HCEC 1CT (cell line): ENCODE measurements at places on chromosomes 12 and 14.
A peak's percentile ranks its signal among the peaks of the same experiment; 100 is the strongest.

GRCh38 chr14:100580316-100581227 lies 6.6 kb downstream of the BEGAIN start:
- DNase-seq: no peak

- DNase-seq: peak; percentile 33
Observed at GRCh38 chr12:109719123-109720022, 5.7 kb downstream of the FAM222A start.

DNA sequence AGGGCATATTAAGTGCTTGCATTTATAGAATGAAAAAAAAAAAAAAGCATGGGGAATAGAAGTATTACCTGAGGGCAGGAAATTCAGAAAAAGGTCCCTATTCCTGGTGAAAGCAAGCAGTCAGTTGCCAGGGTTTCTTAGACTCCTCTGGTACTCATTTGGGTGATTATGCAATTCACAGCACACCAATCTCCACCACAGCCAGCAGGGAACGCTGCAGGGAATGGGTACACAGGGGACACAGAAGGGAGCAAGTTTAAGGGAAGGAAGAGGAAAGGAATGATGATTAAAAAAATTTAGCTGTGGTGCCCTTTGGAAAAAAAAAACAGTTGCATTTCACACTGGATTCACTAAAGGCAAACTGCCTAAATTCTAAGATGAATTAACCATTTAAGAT lies 14.2 kb downstream of the BLTP3B start:
- peak; percentile 80 for DNase-seq

DNA sequence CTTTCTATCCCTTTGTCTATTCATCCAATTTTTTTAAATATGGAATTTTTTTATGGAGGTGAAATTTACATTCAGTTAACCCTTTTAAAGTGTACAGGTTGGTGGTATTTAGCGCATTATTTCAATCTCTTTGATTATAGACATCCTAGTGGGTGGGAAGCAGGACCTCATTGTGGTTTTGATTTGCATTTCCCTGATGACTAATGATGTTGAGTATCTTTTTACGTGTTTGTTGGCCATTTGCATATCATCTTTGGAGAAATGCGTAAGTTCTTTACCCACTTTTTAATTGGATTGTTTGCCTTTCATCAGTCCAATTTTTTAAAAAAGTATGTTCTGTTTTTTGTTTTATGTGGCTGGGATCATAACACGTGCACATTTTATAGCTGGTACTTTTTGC lies 20.8 kb downstream of the PAPLN start:
- DNase-seq: no peak

- no peak for DNase-seq
Observed at GRCh38 chr12:51838036-51838435, 10.5 kb downstream of the FIGNL2 start.

GRCh38 chr14:72444701-72445100 lies 449.2 kb downstream of the DPF3 start:
- DNase-seq: no peak

DNA sequence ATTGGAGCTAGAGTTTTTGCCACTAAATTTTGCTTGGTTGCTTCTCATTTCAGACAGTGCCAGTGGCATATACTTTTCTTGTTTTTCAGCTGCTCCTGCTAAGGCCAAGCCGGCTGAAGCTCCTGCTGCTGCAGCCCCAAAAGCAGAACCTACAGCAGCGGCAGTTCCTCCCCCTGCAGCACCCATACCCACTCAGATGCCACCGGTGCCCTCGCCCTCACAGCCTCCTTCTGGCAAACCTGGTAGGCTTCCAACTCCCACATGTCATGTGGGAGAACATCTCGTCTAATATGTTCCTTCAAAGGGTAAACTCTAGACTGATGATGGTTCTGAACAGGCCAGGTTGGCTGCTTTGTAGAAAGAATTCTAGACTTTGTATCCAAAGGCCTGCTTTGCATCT lies 11.0 kb downstream of the DLST start:
- no peak for DNase-seq

DNA sequence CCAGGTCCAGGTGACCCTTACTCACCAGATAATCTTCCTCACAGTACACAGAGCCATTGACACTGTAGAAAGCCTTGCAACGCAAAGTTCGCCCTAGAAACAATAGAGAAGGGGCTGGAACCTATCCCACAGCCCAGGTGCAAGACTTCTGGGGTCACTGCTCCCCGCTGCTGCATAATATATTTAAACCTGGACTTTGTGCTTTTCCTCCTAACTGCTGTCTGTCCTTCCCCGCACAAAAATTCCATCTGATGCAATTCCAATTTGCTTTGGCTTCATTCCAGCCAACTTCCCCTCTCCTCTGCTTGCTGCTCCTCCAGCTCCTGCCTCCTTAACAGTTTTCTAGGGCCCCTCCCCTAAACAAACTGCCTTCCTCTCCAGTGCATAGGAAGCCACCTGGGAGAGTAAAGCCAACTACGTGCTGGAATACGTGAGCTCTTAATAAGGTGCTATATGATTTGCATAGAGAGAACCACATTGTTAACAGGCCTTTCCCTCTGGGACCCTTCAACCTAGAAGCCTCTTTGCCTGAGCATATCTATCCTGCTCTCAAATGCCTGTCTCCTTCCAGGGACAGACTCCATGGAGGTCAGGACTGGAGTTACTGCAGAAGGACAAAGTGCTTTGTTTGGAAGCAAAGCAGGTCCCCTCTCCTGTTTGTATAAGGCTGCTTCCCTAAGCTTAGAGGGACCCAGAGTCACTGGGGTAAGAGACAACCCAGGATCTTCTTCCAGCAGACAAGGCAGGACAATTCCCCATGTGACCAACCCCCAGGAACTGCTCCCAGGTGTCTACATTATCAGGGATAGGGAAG lies 5.5 kb downstream of the AJUBA start:
- DNase-seq: peak; percentile 35

GRCh38 chr14:95515080-95515489 lies 1.4 kb downstream of the SYNE3 start:
- DNase-seq: no peak

GRCh38 chr12:71214511-71215285 lies 56.9 kb upstream of the TSPAN8 start:
- no peak for DNase-seq

- DNase-seq: no peak
Observed at GRCh38 chr14:72023128-72024042, 91.2 kb downstream of the RGS6 start.

GRCh38 chr14:101716077-101716950 lies 45.2 kb upstream of the PPP2R5C start:
- DNase-seq: no peak

DNA sequence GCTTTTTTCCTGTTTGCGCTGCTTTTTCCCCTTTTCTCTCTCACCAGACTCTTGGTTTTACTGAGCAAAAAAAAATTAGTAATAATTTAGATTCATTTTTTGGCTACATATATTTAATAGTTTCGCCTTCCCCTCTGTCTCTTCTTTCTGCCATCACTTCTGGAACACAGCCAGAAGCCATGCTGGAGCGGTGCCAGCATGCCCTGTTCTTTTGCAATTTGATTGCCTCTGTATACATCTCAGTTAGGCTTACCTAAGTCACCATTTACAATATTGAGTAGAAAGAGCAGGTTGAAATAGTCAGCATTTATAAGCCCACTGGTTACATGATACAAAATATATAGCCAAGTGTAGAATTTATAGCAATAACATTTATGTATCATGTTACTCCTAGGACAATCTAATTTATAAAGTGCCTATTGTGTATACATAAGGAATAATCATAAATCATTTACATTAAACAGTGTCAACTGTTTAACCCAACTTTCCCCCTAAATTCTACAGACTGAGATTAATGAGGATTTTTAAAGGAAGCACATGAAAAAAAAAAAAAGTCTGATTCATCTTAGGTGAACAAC lies 413.8 kb upstream of the SOX5 start:
- no peak for DNase-seq

DNA sequence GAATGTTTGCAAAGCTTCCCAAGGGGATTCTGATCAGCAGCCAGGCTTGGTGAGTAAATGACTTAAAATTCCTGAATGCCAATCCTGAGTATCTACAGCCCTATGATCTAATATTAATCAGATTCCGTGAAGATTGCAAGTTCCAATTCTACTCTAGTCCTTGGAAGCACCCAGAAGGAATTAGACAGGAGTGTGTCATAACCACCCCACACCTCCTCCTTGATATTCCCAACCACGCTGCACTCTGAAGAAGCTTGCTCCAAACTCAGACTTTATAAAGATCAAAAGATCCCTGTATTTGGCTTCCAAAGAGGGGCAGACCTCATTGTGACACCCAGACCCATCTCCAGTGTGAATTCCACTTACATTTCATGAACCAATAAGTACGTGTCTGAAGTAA lies 306.0 kb downstream of the BCL11B start:
- no peak for DNase-seq

GRCh38 chr12:80710727-80711449 lies 3.5 kb downstream of the MYF6 start:
- DNase-seq: no peak

GRCh38 chr12:74490390-74491064 lies 47.1 kb upstream of the ATXN7L3B start:
- no peak for DNase-seq

DNA sequence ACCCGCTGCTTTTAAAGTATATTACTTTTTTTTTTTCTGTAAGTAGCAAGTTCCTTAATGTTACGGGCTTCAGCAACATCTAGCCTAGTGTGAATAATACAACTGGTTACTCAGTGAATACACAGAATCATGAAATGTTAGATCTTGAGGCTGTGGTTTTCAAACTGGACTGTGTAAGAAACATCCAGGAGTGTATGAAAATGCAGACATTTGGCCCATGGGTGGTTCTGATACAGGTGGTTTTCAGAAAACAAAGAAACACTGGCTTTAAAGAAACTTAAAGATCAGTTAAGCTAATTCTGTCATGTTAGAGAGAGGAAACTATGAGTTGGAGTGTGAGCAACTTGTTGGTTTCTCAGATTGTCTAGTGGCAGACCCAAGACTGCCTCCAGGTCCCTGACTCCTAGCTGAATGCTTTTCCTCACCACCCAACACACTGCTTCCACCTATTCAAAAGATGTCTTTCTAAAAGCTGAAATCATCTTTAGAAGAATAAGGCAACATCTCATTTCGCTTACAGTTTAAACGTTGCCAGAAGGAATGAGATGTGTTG lies 36.1 kb downstream of the TBC1D30 start:
- no peak for DNase-seq

- no peak for DNase-seq
Observed at GRCh38 chr12:64675795-64676194, 65.5 kb downstream of the RASSF3 start.

GRCh38 chr12:111247083-111247783 lies 121.7 kb downstream of the PHETA1 start:
- no peak for DNase-seq

DNA sequence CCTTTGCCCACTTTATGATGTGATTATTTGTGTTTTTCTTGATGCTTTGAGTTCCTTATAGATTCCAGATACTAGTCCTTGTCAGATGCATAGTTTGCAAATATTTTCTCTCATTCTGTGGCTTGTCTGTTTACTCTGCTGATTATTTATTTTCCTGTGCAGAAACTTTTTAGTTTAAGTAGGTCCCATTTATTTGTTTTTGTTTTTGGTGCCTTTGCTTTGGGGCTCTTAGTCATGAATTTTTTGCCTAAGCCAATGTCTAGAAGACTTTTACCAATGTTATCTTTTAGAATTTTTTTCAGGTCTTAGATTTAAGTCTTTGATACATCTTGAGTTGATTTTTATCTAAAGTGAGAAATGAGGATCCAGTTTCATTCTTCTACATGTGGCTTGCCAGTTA lies 667.3 kb downstream of the SLC16A7 start:
- no peak for DNase-seq
